ENCODE measurements at places on chromosomes 12 and 14.

- DNase-seq = no peak
Observed at GRCh38 chr14:89241257-89241656, 175.8 kb downstream of the FOXN3 start.

DNA sequence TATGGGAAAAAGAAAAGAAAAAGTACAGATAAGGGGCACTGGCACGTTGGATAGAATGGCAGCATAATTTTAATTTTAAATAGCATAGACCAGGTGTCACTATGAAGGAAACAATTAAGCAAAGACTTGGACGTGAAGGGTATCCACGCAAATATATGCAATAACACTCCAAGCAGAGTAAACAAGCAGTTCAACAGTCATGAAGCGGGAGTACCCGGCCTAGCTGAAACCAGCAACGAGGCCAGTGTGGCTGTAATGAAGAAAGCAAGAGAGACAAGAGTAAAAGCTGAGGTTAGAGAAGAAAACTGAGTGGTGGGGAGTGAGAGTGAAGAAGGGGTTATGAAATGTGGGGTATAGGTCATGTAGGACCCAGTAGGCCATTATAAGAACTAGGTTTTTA is 85.4 kb downstream of the BCL2L14 start:
- no peak for DNase-seq

DNA sequence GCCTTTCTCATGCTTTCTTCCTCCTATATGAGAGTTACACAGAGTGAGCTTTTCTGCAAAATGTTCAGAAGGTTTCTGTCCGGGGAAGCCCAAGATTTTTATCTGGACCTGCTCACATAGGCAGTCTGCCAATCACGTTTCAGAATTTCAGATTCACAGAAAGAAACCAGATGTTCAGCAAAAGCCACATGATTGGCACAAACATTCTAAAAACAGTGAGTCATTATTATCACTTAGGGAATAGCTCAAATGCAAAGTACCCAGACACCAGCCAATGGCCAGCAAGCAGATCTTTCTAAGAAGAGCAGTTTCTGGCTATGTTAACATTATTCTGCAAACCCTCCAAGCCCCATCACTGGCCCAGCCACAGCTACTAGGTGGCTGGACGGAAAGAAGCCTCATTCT is 1558.5 kb upstream of the TMEM132C start:
- no peak for DNase-seq

DNA sequence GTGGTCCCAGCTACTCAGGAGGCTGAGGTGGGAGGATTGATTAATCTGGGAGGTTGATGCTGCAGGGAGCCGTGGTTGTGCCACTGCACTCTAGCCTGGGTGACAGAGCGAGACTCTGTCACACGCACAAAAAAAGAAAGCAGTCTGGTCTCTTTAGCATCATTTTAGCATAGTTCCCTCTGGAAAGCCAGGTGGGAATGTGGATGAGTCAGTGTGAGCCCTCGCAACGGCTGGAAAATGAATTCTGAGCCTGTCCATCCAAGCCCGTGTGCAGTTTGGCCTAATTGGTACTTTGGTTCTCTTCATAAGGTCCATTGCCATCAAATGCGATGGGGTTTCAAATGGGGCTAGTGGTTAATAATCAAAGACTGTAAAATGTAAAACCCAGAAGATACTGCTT is 2.4 kb downstream of the MYL2 start:
- DNase-seq = no peak
